ENCODE measurements at places on chromosomes 3 and 15.

- no peak for DNase-seq
Observed at GRCh38 chr3:100330651-100331050, 3.9 kb upstream of the NIT2 start.

DNA sequence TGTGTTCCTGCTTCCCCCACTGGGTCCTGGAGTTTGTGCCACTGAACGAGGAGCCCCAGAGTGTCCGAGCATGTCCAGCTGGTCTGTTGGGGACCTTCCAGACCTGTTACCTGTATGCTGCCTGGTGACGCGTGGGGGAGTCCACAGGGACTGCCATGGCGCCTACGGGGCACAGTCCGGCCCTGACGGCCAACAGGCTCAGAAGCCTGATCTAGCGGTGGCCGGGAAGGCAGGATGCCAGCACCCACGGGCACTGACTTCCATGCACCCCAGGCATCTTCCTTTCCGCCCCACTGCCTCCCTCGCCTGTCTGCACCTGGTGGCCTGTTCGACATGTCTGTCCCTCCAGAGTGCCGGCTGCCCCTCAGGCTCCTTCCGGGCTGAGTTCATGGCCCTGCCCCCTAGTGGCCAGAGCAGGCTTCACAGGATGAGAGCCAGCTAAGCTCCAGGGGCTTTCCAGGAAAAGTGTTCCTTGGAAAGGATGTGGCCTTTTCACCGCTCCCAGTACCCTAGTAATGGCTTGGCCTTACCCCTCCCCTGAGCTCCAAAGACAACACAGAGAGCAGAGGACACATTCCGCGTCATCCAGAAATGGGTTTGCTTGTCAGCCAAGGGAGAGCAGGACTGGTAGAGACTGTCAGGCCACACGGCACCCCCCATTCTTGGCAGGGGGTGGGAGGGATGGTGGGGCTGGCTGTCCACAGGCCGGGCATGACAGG is 35.7 kb downstream of the NGRN start:
- peak; percentile 34 for DNase-seq

GRCh38 chr3:48897460-48898376 is 964 bp downstream of the SLC25A20 start:
- DNase-seq: no peak

GRCh38 chr3:9795207-9795606 is 2.3 kb downstream of the ARPC4 start:
- no peak for DNase-seq

DNA sequence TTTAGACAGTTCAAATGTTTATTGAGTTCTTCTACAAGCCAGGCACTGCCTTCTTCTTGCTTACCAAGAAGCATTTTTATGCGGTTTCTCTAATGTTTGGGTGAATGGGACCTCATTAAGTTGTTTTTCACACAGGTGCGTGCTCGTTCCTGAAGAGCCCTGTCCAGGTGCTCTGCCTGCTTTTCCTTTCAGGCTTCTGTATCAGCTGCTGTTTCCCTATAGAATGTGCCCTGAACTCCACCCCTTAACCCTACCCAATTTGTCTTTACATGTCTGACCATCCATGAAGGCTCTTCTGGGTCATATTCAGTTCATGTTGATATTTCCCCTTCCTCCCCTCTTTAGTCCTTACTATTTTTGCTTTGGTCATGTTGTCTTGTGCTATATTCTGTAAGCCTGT is 22.4 kb upstream of the GOLGA6L10 start:
- no peak for DNase-seq

DNA sequence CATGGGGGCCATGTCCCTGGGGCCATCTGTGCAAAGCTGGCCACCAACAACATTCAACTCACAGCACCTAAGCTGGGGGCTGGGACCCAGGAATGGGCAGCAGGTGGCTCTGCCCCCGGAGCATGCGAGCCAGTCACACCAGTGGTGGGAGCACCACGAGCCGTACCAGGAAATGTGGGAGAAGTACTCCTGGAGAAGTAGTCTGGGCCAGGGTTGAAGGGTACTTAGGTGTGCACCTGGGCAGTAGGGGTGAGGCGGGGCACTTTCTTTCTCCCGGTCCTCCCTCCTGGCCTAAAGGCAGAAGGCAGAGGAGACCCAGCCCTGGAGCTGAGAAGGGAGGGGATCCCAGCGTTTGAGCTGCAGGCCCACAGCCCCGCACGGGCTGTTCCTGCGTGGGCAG is 94.2 kb downstream of the PLXNA1 start:
- DNase-seq: no peak

DNA sequence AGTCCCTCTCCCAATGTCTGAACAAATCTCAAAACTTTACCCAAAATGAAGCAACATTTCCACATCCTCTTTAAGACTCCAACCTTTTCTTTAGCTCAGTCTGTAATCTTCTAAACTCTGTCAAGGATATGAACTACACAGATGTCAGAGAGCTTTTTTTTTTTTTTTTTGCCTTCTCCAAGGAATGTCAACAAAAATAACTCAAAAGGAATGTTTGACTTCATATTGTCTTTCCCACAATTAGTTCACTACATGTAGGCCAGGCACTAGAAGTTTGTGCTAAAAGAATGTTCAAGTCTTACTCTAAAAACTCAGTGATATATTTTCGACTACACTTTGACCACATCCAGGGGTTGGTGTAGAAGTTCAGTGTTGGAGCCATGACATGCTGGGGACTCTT is 37.1 kb downstream of the ADAMTS9 start:
- no peak for DNase-seq

- no peak for DNase-seq
Observed at GRCh38 chr3:195101001-195101583, 169.9 kb downstream of the XXYLT1 start.

DNA sequence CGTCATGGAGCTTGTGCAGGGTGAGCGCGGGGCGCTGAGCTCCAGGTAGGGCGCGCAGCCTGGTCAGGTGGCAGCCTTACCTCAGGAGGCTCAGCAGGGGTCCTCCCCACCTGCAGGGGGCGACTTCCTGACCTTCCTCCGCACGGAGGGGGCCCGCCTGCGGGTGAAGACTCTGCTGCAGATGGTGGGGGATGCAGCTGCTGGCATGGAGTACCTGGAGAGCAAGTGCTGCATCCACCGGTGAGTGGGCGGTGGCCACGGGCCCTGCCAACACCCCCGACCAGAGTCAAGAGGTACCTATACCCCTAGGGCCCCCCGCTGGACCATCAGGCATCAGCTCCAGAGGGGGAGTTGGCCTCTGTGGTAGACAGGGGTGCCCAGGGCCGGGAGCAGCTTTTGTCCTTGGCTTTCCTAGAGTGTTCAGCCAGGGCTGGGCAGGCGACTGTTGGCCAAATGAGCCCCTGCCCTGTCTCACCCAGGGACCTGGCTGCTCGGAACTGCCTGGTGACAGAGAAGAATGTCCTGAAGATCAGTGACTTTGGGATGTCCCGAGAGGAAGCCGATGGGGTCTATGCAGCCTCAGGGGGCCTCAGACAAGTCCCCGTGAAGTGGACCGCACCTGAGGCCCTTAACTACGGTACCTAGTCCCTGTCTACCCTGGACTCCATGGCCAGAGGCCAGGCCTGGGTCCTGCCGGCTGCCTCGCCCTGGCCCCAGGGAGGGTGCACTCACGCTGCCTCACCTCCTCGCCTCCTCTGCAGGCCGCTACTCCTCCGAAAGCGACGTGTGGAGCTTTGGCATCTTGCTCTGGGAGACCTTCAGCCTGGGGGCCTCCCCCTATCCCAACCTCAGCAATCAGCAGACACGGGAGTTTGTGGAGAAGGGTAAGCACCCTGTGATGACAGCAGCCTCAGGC is 9.1 kb downstream of the FES start:
- no peak for DNase-seq

DNA sequence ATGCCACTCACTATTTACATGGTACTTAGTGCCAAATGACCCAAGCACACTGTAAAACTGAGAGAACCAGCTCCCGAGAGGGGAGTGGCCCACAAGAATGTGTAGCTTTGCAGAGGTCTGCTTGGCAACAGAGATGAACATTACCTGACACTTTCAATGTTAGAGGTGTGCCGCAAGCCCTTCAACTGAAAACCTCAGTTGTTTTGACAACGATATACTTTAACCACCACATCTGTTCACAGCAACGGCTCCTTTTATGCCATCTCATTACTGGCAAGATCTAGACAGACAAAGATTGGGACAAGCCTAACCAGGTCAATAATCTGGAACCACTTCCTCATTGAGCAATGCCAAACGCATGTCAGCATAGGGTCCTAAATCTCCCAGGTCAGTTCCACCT is 23.7 kb downstream of the NEK10 start:
- DNase-seq: no peak

DNA sequence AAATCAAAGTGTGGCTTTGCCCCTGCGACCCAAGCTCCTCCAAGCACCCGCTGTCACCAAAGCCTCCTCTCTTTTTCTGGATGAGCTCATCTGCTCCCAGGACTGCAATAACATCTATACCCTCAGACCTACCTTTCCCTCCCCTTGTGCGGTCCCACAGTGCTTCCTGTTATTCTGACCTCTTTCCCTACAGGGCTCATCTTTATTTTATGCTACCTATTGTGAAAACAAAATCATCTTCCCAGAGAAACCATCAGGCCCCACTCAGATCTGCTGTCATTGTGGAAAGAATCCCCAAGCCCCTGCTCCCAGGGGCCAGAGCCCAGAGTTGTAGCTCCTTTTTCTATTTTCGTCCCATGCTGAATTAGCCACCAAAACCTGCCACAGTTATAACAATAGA is 162.2 kb downstream of the MEIS2 start:
- DNase-seq: no peak

Data from stimulated activated CD8-positive, alpha-beta memory T cell treated with anti-CD3 and anti-CD28 coated beads, Interleukin-4, amount 100 ng/mL, for 1 hour (primary cell).